H1 (cell line): ENCODE measurements at places on chromosomes 13 and 19.

DNA sequence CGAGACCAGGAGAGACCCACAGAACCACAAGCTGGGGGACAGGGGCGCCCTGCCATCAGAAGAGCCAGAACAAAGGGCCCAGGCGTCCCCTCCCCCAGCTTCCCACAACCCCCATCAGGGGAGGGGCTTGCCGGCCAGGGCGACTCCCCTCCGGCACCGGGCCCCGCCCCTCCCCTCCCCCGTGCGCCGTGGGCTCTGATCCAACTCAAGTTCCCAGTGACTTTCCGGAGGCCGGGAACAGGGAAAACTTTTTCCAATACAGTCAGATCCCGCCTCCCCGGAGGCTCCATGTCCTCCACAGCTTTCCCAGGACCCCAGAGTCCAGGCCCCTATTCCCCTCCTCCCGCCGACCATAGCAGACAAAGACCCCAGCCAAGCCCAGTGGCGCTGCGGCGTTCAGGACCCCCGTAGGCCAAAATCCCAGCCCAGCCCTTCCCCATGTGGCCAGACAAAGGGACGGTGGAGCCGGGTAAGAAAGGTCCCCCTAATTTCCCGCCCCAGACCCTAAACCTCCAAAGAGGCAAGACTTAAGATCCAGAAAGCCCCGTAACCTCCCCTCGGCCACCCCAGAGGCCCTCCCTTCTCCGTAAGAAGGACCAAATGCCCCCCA, 673 bp downstream of the TEAD2 start:
- no peak for DNase-seq

GRCh38 chr13:98435376-98435775, 141.5 kb downstream of the STK24 start:
- DNase-seq: no peak

GRCh38 chr13:111467111-111467890, 146.9 kb downstream of the TEX29 start:
- DNase-seq: no peak

DNA sequence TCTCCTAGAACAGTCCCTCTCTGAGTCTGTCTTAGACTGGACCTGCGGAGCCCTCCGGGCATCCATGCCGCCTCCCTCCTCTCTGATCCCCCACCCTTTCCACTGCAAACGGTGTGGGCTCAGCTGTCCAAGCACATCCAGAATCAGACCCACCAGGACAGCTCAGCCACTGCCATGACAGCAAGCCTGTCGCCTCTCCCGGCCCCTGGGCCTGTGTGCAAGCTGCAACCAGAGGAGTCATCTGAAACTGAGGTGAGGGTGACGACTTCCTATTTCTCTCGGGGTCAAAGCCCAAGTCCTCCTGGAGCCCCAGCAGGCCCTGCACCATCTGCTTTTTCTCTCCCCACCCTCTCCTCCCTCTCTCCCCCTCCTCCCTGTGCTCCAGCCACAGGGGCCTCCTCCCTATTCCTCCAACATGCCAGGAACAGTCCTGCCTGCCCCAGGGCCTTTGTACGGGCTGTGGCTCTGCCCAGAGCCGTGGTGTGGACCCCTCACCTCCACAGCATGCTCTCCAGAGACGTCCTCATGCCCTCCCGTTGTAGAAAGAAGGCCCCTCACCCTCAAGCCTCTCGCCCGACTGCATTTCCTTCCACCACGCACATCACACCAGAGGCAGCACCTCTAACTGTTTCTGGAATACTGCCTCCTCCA, 23.5 kb upstream of the MYDGF start:
- DNase-seq: no peak

- no peak for DNase-seq
Observed at GRCh38 chr19:41897181-41897580, 14.2 kb downstream of the ARHGEF1 start.

DNA sequence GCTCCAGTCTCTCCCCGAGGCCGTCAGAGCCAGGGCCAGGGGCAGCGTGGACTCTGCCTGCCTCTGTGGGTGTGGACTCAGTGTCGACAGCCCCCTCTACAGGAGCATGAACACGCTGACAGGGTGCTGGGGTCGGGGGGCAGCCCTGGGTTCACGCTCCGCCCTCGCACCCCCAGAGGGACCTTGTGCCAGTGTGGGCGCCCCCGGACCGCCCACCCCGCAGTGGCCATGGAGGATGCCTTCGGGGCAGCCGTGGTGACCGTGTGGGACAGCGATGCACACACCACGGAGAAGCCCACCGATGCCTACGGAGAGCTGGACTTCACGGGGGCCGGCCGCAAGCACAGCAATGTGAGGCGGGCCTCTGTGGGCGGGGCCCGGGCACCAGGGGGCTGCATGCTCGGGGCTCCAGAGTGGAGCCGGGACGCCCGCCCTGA, 8.3 kb downstream of the TRPM4 start:
- peak; percentile 80 for DNase-seq

DNA sequence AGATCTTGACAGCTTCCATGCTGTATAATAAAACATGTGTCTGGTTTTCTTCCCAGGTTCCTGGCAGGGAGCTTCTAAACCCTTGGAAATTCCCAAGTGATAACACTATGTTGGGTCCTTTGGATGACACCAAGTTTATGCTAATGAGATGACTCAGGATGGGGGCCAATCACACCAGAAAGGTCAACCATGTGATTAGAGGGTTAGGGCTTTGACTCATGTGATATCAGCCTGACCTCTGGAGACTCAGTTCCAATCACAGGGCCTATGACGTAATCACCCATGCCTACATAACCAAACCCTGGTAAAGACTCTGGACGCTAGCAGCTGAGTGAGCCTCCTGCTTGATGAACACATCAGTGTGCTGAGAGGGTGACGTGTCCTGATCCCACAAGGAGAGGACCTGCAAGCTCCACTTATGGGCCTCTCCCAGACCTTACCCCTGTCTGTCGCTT, 203.6 kb downstream of the DCLK1 start:
- DNase-seq: no peak

GRCh38 chr13:34246511-34246910, 428.6 kb downstream of the RFC3 start:
- DNase-seq: no peak

DNA sequence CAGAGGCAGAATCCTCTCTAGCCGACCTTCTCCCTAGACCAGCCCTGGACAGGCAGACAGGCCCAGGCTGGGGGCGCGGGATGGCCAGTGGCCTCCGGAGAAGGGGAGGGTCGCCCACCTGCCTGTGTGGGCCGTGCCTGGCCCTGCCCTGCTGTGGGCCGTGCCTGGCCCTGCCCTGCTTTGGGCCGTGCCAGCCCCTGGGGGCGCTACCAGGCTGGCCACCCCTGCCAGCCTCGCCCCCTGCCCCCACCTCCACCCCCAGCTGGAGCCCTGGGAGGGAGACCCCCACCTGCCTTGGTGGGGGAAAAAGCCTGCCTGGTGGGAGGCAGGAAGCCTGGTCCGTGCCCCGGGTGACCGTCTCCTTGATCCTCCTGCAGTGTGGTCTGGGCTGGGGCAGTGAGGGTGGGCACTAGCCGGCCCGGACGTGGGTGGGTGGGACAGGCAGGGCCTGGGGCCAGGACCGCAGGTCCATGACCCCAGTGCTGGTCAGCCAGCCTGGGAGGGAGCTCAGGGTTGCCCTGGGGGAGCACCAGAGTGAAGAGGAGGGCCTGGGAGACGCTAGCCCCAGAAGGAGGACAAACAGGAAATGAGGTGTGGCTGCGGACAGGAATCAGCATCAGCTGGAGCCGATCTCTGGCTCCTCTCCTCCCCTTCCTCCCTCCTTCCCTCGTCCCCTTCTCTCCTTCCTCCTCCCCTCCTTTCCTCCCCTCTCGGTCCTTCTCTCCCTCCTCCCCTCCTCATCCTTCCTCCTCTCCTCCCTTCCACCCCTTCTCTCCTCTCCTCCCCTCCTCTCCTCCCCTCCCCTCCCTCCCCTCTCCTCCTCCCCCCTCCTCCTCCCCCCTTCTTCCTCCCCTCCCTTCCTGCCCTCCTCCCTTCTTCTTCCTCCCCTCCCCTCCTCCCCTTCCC, 5.1 kb upstream of the MKNK2 start:
- peak; percentile 62 for DNase-seq

- DNase-seq: peak; percentile 77
Observed at GRCh38 chr19:42246143-42246921, 3.9 kb upstream of the GSK3A start.

GRCh38 chr13:110359840-110360301, 52.8 kb downstream of the COL4A2 start:
- no peak for DNase-seq

DNA sequence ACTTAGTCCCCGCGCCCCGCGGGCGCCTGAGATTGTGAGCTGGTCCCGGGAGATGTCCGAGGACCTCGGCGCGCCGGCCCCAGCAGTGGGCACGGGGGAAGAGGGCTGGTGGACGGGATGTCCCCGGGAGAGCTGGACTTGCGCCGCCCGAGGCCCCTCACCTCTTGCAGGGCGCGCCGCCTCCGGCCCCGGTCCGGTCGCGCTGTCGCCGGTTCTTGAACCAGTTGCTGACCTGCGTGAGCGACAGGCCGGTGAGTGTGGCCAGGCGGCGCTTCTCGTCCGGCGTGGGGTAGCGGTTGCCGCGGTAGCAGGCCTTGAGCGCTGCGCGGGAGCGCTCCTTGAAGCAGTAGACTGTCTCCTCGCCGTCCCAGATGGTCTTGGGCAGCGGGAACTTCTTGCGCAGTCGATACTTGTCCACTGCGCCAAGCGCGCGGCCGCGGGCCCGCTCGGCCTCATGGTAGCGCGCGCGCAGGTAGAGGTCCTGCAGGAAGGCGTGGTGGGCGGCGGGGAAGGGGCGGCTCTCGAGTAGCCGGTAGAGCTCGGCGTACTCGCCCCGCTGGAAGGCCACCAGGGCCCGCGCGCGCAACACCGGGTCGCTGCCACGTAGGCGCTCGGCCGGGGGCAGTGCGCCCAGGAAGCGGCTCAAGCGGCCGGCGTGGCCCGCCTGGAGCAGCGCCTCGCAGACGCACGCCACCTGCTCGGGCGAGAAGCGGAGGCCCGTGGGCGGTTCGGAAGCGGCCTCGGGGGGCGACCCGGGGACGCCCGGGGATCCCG, 984 bp downstream of the SIX5 start:
- peak; percentile 79 for DNase-seq

DNA sequence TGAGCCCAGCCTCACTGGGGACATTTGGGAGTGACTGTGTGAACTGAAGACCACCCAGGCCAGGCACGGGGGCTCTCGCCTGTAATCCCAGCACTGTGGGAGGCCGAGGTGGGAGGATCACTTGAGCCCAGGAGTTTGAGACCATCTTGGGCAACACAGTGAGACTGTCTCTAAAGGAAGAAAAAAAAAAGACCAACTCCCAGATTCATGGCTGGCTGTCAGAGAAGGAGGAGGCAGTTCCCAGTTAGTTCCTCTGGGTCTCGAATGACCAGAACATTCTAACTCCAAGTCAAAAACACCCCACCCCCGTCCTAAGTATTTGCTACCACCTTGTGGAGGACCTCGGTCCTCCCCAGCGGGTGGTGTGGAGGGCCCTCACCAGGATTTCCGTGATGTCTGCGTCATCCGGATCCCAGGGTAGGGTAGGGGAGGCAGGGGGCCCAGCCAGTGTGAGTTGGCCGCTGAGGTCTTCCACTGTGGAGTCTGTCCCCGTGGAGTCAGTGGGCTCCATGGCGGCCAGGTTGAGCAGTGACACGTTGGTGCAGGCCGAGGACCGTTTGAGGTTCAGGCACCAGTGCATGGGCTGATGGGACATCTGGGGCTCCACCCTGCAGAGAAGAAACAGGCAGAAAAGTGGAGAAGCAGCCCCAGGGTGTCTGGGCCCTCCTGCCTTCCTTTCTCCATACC, 1.3 kb downstream of the TSKS start:
- no peak for DNase-seq

DNA sequence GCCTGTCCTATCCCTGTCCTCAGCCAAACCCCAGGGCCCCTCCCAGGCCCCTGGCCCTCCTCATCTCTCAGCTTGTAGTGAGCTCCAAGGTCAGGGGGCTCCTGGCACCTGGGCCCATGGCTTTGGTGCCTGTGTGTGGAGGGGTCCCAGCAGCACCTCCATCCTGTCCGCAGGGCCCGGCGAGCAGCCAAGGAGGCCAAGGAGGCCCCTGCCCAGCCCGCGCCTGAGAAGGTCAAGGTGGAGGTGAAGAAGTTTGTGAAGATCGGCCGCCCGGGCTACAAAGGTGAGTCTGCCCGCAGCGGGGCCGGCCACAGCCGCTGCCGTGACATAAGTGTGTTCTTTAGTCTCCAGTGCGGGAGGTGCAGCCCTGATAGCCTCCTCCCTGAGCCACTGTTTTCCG, 3.9 kb upstream of the AMH start:
- DNase-seq: no peak

- DNase-seq: no peak
Observed at GRCh38 chr19:10617409-10618121, 7.8 kb upstream of the SLC44A2 start.

DNA sequence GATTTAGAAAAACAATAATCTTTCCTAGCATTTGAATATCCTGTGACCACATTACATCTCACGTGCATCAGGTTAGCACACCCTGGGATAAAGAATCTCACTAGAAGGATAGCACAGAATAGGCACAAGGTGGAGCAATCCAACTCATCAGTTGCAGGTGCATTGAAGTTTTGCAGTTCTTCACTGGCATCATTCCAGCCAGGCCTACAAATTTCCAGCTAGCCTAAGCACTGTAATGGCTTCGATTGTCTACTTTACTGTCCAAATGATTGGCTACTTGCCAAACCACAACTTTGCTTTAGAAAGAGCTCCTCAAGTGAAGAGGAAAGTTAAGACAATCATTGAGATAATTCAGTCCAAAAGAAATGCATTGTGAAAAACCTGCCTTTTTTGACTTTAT, 89.5 kb downstream of the SPRY2 start:
- no peak for DNase-seq

GRCh38 chr19:5803752-5804515, 933 bp upstream of the NRTN start:
- peak; percentile 88 for DNase-seq

DNA sequence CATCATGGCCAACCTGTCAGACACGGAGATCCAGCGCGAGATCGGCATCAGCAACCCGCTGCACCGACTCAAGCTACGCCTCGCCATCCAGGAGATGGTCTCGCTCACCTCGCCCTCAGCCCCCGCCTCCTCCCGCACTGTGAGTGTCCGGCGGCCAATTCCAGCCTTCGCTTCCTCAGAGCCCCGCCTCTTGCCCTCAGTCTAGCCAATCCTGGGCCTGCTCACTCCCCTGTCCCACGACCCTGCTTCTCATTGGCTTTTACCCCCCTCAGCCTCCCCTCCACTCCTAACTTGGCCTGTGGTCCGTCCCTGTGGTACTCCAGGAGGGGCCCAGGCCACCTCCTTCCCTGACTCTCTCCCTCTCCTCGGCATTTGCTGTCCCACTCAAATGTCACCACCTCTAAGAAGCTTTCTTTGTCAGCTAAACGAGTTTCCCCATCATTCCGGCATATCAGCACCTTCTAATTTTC, 12.3 kb downstream of the HRC start:
- DNase-seq: no peak
